ENCODE measurements at places on chromosomes 3 and 15. TPM values are rescaled to one million over a fixed set of nuclear protein-coding genes. Genes with fewer than 3 reads are reported as not detected.

DNA sequence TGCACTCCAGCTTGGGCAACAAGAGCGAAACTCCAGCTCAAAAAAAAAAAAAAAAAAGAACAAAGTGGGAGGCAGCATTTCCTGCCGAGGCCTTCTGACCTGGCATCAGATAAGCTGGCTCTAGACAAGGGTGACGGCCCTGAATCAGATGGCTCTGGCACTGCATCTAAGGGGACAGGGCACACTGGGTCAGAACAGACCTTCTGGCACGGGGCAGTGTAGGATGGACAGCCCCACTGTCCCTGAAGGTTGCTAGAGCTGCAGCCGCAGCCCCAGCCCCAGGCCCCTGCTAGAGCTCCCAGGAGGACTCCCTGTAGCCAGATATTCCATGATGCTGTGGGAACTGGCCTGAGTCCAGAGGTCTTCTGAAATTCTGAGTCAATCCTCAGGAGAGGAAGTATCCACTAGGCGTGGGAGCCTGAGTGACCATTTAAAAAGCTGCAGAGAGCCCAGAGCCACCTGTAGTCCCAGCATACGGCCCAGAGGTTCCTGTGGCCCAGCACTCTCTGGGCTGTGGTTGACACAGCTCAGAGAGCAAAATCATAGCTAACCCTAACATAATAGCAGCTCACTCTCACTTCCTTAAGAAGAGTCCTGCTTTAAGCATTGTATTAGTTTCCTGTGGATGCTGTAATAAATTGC is 69.2 kb upstream of the MFGE8 start:
- no peak for DNase-seq

GRCh38 chr3:25423780-25424588 is 4.1 kb upstream of the RARB start:
- DNase-seq, result no peak

- DNase-seq, result no peak
Observed at GRCh38 chr3:166362698-166363097, 525.5 kb upstream of the BCHE start.

GRCh38 chr15:52653431-52653964 is 25.7 kb downstream of the ATOSA start:
- no peak for DNase-seq

DNA sequence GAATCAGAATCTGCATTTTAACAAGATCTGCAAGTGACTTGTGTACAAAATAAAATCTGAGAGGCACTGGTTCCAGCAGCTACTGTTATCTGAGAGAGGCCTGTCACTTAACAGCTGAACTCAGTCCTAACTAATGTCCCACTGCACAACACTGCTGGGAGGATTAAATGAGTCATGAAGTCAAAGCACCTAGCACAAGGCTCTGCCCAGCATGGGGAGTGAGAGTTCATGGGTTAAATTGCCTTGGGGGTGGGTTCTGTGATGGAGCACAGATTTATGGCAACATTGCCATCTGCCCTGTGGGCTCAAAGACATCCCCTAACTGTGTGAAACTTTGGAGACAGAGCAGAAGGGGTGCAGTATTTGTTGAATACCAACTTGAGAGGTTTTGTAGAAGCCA is 250.9 kb downstream of the PLCL2 start:
- no peak for DNase-seq

GRCh38 chr3:120052225-120052624 is 42.0 kb downstream of the GSK3B start:
- DNase-seq, result no peak

DNA sequence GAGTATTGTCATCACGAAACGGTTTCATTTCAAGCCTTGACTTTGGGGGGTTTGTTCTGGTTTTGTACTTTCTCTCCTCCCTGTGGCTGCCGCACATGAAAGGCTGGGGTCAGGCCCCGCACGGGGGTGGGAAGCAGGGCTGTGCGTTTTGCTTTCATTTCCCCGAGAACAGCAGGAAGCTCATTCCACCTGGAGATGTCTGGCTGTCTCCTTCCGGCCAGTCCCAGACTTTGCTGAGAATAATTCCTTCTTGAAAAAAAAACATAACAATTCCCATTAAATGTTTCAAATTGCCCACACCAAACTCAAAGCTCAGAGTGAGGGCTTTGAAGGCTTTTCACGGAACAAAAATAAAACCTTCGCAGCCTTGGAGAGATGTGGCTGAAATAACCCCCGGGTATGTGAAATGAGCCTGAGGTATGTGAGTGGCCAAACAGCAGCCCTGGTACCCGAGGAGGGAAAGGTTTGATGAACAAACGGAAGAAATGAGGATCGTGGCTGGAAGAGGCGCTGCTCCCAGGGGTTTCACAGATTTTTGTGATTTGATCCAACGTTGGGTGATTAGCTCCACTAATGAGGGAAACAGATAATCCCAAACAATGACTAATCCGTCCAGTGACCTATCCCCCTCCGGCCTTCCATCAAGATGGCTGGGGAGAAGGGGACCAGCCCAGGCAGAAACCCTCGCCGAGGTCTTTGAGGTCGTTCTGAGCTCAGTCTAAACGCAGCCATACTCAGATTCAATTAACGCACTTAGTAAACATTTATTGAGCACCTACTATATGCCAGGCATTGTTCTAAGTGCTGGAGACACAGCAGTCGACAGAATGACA is 126.9 kb upstream of the MEF2A start:
- DNase-seq, result no peak

GRCh38 chr3:173007079-173007723 is 133.8 kb downstream of the SPATA16 start:
- DNase-seq, result no peak

- DNase-seq, result no peak
Observed at GRCh38 chr15:38325648-38325990, 73.0 kb downstream of the SPRED1 start.

GRCh38 chr3:87132801-87133200 is 94.3 kb upstream of the CHMP2B start:
- DNase-seq, result no peak

DNA sequence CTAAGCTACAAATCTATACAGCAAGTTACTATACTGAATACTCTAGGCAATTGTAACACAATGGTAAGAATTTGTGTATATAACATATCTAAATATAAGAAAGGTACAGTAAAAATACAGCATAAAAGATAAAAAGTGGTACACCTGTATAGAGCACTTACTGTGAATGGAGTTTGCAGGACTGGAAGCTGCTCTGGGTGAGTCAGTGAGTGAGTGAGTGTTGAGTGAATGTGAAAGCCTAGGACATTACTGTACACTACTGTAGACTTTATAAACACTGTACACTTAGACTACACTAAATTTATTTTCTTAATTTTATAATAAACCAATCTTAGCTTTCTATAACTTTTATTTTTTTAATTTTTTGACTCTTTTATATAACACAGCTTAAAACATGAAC is 123.1 kb downstream of the ZMAT3 start:
- DNase-seq, result no peak

Gene SPINK8
- polyA plus RNA-seq, result 0.35 TPM

Gene SLC2A2
- polyA plus RNA-seq, result 8.6 TPM

Data from left renal pelvis (tissue), 4 donors.